ENCODE measurements at places on chromosomes 13 and 19. TPM values are rescaled to one million over a fixed set of nuclear protein-coding genes. Genes with fewer than 3 reads are reported as not detected.

GRCh38 chr19:45446944-45447343 lies 20.9 kb upstream of the FOSB start:
- peak; percentile 10 for DNase-seq

- DNase-seq, result no peak
These were observed 23.2 kb upstream of the MAB21L1 start for GRCh38 chr13:35499676-35500075.

The CEACAM7 gene
- 6.3 TPM for total RNA-seq

The THAP8 gene
- 4.5 TPM for total RNA-seq

The ENOX1 gene
- 2.4 TPM for total RNA-seq
